ENCODE measurements at places on chromosomes 7 and 10.

GRCh38 chr7:157497744-157498651 lies 161.2 kb downstream of the DNAJB6 start:
- peak; percentile 49 for DNase-seq

DNA sequence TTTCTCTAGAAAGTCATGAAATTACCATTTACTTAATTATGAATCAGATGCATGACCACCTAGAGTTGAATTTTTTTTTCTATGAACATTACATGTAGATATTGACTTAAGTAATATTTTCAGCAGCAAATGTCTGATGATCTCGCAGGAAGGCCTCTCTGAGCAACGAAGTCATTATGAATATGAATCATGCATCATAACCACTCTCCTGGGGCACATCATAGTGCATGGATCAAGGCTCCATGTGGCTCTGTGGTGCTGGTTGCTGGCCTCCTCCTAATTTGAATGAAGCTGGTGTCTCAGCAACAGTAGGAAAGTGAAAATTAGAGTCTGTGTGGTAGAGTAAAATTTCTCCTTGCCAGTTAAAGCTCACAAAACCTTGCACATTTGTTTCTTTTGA lies 121.4 kb upstream of the INHBA start:
- DNase-seq, result no peak

- no peak for DNase-seq
Observed at GRCh38 chr10:79229071-79229541, 118.2 kb upstream of the PPIF start.

DNA sequence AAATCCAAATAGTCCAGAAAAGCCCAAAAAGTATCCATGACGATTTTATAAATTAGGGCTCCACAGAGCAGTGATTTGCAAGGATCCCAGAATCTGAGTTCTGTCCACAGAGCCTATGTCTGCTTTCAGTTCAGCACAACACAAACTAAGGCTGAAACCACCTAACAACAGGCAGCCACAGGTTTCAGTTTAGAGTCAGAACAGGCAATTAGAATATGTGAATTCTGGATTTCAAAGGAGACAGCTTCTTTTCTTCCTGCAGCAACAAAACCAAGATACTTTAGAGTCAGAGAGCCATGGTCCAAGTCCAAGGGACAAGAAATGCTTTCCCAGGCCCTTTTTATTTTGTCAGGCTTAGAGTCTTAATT lies 23.6 kb downstream of the IFIT3 start:
- DNase-seq, result no peak

DNA sequence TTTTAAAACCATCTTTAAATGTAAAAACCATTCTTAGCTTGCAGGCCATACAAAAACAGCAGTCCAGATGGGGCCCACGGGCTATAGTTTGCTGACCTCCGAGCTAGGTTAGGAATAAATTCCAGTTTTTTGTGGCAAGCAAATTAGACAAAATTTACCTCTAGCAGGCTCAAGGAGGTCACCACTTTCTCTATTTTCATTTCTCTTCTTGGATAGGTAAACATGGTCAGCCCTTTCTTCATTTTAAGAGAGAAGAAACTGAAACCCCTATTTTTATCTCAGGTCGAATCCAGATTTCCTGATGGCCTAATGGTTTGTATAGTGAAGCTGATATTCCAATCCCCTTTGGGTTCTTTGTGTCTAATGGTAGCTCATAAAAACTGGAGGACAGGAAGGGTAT lies 10.7 kb downstream of the IKZF5 start:
- DNase-seq, result no peak

- no peak for DNase-seq
Observed at GRCh38 chr10:71694567-71694968, 25.0 kb downstream of the C10orf105 start.

DNA sequence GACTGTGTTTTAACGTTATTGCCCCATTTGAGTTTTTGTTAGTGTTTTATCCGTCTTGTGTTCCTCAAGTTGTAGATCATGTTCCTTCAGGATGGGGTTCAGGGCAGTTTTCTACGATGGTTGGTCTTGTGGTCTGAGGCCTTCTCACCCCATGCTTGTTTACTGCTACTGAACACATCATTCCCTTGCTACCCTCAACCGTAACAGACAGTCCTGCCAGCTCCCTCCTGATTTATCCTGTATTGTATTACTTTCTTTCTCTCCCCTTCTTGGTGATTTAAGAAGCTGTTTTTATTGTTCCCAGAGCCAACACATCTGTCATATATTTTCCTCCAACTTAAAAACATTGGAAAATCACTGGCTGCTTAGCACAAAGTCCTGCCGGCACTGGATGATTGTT lies 719.8 kb downstream of the INHBA start:
- DNase-seq, result no peak

DNA sequence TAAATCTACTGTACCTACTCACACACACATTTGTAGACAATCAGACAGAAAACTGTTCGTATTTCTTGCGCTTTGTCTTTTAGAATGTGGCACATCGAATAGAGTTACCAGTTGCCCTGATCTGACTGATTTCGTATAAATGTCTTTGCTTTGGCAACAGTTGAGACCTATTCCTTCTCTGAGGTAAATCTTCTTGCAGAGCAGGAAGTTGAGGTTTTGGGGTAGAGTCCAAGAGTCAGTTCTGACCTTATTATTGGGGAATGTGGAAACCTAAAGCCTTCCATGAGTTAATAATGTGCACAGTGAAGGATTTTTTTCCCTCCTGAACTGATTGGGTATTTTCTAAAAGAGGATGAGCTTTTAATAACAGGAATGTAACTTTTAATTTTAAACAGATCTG lies 135.3 kb downstream of the KIAA1217 start:
- no peak for DNase-seq

GRCh38 chr10:70744617-70745143 lies 40.5 kb downstream of the TBATA start:
- DNase-seq, result no peak

GRCh38 chr7:74473116-74473515 lies 19.4 kb downstream of the GTF2IRD1 start:
- no peak for DNase-seq

DNA sequence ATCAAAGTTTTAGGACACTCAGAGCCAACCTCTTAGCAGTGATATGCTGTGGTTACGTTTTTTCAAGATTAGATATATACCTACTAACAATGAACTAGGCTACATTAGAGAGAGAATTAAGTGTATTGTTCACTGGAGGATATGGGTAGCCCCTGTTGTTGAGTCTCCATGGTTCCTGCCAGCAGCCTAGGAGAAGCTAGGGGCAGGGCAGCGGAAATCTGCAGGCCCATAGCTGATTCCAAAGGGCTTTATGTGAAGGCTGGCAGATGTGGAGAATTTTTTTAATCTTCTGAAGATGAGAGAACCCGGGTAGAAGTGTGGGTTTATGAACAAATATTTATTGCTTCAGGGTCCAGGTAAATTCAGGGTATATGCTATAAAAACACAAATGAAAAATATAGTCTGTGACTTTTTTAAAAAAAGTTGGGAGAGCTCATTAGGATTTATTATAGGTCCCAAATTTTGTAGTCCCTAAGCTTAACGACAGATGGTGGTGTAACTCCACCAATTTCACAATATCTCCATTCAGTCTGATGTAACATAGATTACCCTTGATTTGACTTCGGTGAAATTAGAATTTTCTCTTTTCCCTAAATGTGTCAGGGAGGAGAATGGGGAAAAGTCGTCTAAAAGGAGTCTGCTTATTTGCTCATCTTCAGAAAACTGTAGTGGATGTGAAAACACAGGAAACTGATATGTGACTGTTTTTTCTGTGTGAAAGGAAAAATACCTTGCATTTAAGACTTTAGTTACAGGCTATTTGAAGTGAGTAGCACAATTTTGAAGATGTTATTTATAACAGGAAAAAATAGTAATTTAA lies 163.0 kb upstream of the PPP1R3A start:
- DNase-seq, result no peak

- DNase-seq, result no peak
Observed at GRCh38 chr7:26090927-26091519, 61.0 kb upstream of the NFE2L3 start.

DNA sequence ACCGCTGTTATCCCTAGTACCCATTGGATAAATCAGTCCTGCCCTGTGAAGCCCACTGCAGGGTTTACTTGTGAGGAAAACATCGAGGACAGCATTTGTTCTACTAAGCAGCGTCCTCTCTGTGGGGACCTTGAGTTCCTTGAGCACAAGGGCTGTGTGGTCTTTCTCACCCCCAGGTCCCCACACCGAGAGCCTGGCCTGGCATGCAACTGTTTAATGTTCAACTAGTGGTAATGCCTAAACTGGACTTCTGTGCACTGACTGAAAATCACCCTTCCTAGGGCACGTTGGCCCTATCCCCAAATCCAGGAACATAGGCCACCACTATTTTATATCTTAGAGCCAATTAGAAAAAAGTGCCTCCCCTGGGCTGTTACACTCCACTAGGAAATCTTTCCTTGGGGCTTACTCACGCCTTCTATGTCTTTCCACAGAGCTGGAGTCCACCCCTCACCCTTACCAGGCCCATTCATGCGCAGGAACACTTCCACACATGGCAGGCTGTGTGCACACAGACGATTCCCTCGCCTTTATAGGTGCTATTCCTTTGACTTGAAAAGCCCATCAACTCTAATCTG lies 1.7 kb upstream of the TMEM213 start:
- DNase-seq, result no peak

- no peak for DNase-seq
Observed at GRCh38 chr7:42102301-42102700, 134.7 kb downstream of the GLI3 start.

DNA sequence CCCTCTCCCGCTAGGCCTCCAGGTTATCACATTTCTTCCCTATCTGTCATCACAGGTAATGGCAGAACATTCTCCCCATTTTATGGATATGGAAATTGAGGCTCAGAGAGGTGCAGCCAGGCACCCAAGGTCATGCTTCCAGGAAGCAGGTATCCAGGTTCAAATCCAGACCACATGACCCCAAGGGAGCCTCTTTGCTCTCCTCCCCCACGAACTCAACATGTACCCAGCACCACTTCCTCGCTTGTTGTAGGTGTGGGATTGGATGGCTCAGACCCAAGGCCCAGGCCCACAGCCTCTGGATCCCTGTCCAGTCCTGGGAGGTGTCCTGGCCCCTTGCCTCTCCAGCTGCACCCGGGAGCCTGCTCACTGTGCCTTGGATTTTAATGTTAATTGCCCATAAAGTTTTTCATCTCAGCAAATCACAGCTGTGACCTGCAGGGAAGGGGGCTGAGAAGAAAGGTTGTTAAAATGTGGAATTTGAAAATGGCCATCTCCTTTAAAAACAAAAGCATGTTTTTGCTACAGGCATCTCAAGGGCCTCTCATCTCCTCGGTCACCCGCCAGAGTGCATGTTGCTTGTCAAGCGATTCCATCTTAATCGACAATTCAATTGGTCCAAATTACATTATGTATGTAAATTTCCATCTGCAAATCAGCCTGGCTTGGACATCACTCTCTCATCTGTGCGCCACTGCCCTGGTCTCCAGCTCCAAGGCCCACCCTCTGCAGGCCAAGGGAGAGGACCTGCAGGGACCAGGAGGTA lies 205.4 kb upstream of the ZMIZ1 start:
- no peak for DNase-seq

- DNase-seq, result no peak
Observed at GRCh38 chr7:154306036-154306435, 253.8 kb downstream of the DPP6 start.

DNA sequence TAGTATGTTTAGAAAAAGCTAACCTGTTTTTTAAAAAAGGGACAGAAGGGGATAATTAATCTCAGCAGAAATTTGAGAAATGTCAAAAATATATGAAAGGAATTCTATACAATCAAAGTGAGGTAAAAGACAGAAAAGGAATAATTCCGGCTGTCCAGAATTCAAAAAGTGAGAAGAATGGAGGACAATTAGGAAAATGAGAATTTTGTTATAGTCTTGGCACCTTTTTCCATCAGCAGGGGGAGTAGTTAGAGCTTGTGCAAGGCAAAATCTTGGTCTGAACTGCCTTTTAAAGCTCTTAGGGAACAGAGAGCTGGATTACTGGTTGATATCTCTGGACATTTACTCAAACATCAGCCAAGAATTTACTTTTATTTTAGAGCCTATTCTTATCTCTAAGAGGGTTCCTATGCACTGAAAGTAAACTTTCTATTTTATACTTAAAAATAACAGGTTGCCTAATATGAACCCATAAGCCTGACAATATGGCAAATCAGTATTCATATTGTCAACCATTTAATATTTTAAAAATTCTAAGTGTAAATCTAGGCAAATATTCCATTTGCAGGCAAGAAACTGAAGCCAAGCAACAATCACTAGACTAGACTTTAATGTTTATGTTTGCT lies 185.6 kb downstream of the ANK3 start:
- no peak for DNase-seq

DNA sequence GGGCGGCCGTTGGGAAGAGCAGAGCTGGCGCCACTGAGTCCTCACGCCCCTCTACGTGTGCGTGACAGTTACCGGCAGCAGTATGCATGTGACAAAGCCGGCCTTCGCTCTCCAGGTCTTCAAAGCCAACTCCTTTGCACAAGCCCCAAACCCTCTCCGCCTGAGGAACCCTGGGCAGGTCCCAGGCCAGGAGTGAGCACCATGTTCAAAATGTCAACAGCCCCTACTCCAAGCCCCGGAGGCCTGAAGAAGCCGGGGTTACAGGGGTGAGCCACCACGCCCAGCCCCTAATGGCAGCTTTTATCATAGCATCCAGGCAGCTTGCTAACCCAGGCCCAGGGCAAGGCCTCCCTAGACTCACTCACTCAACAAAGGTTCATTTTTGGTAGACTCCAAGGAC lies 70.8 kb downstream of the OAT start:
- DNase-seq, result peak; percentile 37

GRCh38 chr7:157113607-157114006 lies 25.1 kb upstream of the UBE3C start:
- DNase-seq, result peak; percentile 4
